ENCODE measurements at places on chromosomes 5 and 9. TPM values are rescaled to one million over a fixed set of nuclear protein-coding genes. Genes with fewer than 3 reads are reported as not detected.

Gene IFNB1
- not detected for total RNA-seq

Gene BTF3
- 600 TPM for total RNA-seq

Gene SCGB3A1
- 4.1 TPM for total RNA-seq

Gene WDR5
- 18.3 TPM for total RNA-seq

Gene SLC6A3
- total RNA-seq = not detected

Gene SH3RF2
- not detected for total RNA-seq

Gene FOXD4L5
- not detected for total RNA-seq

Gene DNAH5
- not detected for total RNA-seq

Gene PTGES2
- total RNA-seq = 46.4 TPM

Gene PCDHGA3
- total RNA-seq = 0.22 TPM

Gene FAM219A
- total RNA-seq = 13.4 TPM

Gene FGD3
- 160 TPM for total RNA-seq

Gene NEURL1B
- 0.07 TPM for total RNA-seq

Gene TMEM252
- not detected for total RNA-seq

Gene PTPN3
- not detected for total RNA-seq

Gene TTC1
- 24.3 TPM for total RNA-seq

Gene NDST1
- 2.2 TPM for total RNA-seq

Gene ANKRD20A1
- total RNA-seq = 1.7 TPM

Gene PDCD1LG2
- total RNA-seq = 0.50 TPM

Gene GPR21
- total RNA-seq = 1.6 TPM

Gene GRM6
- not detected for total RNA-seq

Gene TNFSF15
- total RNA-seq = 0.05 TPM

Gene C5orf15
- total RNA-seq = 13.5 TPM

Gene SPOCK1
- total RNA-seq = not detected

Gene LCN12
- total RNA-seq = 4.2 TPM

Gene ENTREP1
- total RNA-seq = not detected

Gene C5orf63
- 5.6 TPM for total RNA-seq

Gene SLC36A1
- 6.0 TPM for total RNA-seq

Gene PRSS3
- total RNA-seq = not detected

Gene ALDH1B1
- total RNA-seq = 1.7 TPM

Gene ALG2
- 17.9 TPM for total RNA-seq

Gene SLC6A18
- not detected for total RNA-seq

Gene SMIM32
- total RNA-seq = not detected

Gene FOXI1
- total RNA-seq = not detected

Gene PLPPR1
- not detected for total RNA-seq

Gene CPEB4
- 25.3 TPM for total RNA-seq

Gene RIOK2
- total RNA-seq = 16.9 TPM

Gene PCDHGA2
- not detected for total RNA-seq

Gene ARSK
- total RNA-seq = 4.7 TPM

Gene NR2F1-AS1
- not detected for total RNA-seq

Gene TAF11L14
- total RNA-seq = not detected

Gene STARD4
- total RNA-seq = 18.8 TPM

Gene GCNT1
- 6.4 TPM for total RNA-seq

Gene TAF1L
- total RNA-seq = 0.05 TPM

Gene GABRB2
- not detected for total RNA-seq

Gene MAP3K1
- total RNA-seq = 120 TPM

Gene DENND1A
- 21.1 TPM for total RNA-seq

Gene LURAP1L
- total RNA-seq = 0.31 TPM

Gene ANKRD34B
- total RNA-seq = not detected

Gene CD72
- total RNA-seq = 8.1 TPM

Gene CCNO
- total RNA-seq = not detected

Gene QRFP
- total RNA-seq = not detected
